ENCODE measurements at places on chromosomes 3 and 15.
A peak's percentile ranks its signal among the peaks of the same experiment; 100 is the strongest.

DNA sequence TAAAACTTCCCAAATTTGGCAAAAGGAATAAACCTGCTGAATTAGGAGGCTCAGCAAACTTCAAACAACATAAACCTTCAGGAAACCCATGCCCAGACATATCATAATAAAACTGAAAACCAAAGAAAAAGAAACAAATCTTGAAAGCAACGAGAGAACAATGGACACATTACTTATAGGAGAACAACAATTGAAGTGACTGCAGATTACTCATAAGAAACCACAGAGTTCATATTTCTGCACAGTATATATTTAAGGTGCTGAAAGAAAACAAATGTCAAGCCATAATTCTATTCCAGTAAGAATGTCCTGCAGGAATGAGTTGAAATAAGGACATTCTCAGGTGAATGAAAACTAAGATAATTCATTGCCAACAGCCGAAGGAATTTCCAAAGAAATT lies 80.8 kb upstream of the PROK2 start:
- DNase-seq = no peak

DNA sequence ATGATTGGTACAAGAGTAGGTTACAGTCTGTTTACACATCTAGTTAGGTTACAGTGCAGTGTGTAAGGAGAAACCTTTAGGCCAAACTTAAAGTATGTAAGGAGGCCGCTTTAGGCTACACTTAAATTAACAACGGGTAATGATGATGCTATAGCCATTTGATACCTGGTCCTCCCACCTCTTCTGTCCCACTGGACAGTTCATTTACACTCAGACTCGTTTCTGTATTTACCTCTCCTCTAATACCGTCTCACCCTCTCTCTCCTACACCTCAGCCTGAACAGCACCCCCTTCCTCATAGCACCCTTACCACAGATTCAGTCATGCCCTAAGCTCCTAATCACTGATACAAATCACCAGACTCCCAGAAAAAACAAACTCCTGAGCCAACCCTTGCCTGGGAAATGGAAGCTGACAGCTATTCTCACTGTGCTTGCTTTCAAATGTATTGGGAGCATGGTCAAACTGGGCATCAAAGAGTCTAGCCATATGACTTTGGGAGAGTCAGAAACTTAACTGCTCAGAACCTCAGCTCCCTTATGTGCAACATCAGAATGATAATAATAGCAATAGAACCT lies 241.3 kb upstream of the SETMAR start:
- DNase-seq = no peak

DNA sequence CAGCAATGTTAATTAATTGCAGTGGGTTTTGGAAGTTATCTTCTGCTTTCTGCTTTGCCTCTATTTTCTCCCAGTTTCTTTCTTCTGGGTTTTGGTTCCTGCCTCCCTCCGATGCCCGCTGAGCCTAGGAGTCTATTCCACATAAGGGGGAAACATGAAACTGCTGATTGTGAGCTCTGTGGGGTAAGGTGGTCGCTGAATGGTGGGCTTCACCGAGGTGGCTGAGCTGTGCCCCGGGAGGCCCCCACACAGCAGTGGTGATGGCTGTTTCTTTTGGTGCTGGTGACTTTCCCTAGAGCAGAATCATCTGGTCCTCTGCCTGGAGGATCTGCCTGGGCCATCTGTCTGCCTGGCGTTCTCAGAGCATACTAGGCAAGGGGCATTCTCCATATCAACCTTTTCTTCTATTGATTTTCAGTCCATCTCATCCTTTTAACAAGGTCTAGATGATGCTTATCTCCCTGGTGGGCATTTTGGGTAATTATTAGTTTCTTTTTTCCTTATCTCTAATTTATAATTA lies 68.8 kb upstream of the ATP2B2 start:
- DNase-seq = no peak

- DNase-seq = no peak
Measured at GRCh38 chr15:42165106-42165505, 8.7 kb upstream of the PLA2G4F start.

- DNase-seq = no peak
Measured at GRCh38 chr3:175185903-175186302, 326.8 kb downstream of the NAALADL2 start.

GRCh38 chr3:35422836-35423601 lies 216.3 kb upstream of the ARPP21 start:
- no peak for DNase-seq

DNA sequence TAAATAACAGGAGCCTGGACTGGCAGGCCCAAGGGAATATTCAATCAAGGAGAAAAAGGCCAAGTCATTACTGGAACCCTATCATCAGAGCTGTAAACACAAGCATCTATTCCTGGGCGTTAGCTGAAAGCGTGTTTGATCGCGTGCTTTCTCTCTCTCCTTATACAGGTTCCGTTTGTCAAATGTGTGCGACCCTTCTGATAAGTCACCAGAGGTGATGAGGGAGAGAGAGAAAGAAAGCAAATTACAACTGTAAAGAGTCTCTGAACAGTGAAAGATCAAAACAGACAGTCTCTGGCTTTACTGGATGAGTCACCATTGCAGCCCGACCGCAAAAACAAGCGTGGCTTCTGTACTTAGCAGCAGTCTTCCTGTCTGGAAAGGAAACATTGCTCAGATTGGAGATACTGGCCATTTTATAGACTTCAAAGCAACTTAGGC lies 39.5 kb upstream of the TPRG1 start:
- peak; percentile 61 for DNase-seq

GRCh38 chr15:82664021-82664420 lies 16.9 kb upstream of the CPEB1 start:
- DNase-seq = no peak

DNA sequence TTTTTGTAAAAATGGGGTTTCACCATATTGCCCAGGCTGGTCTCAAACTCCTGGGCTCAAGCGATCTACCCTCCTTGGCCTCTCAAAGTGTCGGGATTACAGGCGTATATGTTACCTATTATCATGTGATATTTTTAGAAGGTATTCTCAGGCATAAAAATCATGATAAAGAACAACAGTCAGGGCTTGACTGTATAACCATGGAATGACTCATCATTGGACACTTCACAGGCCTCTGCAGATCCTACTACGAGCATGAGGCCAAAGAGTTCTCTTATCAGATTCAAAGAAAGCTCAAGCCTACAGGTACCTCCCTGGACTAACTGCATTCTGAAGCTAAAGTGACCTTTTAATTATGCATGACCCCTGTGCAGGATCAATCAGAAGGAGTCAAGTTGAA lies 91.7 kb upstream of the PRICKLE2 start:
- DNase-seq = no peak

- no peak for DNase-seq
Measured at GRCh38 chr3:55189359-55189801, 261.5 kb upstream of the LRTM1 start.

- DNase-seq = no peak
Measured at GRCh38 chr3:71488391-71488809, 95.1 kb downstream of the FOXP1 start.

- DNase-seq = no peak
Measured at GRCh38 chr3:169659820-169660674, 3.5 kb downstream of the MECOM start.

DNA sequence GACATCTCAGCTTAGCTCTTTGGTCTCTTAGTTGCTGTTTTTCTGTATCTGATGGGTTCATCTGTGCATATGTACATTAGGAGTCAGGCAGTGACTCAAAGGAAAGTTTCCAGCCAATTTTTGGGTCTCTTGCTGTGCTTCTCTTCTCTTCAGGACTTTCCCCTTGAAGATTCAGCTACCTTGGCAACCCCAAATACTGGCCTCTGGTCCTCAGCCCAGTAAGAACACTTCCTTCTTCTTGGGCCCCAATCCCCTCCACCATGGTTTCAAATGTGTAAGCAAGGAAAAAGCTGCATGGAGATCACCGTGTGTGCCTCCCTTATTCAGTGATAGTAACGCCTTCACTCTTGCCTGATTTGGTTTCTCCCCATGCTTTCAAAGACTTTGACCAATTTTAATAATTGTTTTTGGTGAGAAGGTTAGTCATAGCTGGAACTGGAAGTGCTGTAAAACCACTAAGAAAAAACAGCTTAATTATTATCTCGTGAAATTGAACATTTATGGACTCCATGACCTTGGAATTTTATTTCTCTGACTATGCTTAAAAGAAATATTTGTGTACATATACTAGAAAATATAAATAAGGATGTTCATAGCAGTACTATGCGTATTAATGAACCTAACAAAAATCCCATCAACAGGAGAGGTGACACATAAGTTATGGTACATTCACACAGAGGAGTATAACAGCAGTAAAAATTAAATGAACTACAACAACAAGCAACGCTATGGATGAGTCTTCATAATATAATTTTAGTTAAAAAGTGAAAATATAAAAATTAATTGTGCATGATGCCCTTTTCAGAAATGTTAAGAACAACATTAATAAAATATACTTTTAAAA lies 125.3 kb upstream of the BCL6 start:
- no peak for DNase-seq

- DNase-seq = no peak
Measured at GRCh38 chr3:6753536-6753935, 107.4 kb upstream of the GRM7 start.

GRCh38 chr15:86161250-86161649 lies 81.6 kb downstream of the AGBL1 start:
- no peak for DNase-seq

- DNase-seq = no peak
Measured at GRCh38 chr3:186512570-186513302, 31.4 kb downstream of the CRYGS start.

DNA sequence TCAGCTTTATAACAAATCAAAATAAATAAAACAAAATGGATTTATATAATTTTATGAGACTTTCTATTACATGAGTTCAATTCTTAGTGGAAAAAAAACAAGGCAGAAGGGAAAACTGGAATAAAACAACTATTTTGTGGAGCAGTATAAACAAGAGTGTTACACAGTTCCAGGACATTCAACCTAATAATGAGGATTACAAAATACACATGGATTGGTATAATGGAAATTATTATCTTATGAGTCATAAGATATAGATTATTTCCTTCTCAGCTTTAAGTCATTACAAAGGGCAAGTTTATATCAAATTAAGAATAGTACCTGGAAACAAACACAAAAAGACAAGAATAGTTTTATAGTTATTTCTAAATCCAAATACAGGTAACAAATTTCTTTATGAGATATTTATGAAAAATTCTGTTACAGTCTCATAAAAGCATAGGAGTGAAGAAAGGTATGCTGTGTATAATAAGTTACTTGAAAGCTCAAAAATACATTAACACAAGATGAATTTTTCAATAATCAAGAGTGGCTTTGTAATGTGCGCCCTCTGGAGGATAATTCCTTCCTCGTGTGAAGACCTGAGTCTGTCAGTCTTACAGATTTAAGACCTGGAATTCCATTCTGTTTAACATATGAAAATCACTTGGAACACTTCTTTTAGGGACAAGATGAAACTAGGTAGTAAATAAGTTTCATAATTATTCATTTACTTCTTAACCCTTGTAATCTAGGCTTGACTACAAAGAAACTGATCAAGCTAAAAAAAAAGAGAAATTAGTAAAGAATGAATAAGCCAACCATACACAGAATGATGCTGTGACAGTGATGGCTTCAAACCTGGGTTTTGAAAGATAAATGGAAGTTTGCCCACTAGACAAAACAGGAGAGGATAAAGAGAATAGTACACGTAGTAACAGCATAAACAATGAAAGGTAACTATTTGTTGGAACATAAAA lies 9.5 kb downstream of the COPS2 start:
- DNase-seq = peak; percentile 9

DNA sequence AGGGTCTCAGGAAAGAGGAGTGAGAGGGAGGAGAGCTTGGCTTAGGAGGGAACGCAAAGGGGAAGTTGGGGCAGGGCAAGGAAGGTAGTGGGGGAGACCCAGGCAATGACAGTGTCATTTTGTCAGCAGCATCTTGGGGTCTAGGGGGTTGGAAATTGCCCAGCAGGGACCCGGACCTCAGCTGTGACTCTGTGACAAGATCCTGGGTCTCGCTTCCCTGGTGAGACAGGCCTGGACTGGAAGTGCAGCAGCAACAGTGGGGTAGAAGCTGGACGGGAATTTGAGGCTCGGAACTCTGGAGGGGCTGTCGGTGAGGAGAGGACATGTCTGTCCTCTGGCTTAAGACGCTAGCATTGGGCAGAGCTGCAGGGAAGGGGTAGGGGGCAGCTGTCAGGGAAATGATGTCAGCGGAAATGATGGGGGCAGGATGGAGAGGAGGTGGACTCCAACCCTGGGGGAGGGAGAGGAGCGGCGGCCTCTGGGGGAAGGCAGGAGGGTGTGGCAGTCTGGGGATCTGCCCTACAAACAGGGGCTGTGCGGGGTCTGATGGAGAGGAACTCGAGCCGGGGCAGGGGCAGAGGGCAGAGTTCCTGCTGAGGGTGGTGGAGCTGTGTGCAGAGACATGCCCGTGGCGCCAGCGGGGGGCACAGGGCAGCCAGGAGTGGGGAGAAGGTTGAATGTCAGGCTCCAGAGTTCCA lies 12.3 kb downstream of the ANPEP start:
- DNase-seq = no peak

GRCh38 chr3:150825916-150826377 lies 63.0 kb upstream of the SIAH2 start:
- no peak for DNase-seq

DNA sequence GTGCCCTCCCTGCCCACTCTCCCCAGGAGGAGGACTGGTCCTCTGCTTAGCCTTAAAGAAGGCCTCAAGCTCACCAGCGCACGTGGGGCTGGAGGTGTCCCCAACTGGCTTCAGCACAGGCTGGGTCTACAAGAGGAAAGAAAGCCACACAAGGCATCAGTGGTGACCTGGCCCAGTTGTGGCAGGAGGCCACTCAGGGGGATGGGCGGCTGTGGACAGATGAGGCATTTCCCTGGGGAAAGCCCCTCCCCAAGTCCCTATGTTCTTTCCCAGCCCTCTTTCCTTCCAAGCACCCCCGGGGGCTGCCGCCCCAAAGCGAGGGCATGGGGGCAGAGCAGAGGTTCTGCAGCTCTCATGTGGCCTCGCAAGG lies 155.2 kb upstream of the TLE3 start:
- no peak for DNase-seq

DNA sequence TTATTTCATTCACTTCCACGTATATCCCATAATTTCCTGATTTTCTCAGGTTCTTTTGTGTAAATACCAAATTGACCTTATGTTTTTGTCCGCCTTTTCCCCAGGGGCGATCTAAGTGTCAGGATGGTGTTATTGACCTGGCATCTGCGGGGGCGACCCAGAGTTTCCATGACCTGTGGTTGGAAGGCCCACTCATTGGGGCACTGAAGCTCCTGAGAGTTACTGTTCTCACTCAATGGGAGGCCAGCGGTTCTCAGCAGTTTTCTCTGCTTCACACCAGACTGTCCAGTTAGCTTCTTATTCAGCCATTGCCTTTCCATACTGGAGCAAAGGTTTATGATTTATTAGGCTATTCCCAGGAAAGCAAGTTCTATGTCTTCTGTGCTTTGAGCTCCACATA lies 53.3 kb downstream of the B3GALNT1 start:
- DNase-seq = no peak

- no peak for DNase-seq
Measured at GRCh38 chr15:26070095-26070532, 207.0 kb upstream of the ATP10A start.

GRCh38 chr15:88118741-88119140 lies 137.8 kb downstream of the NTRK3 start:
- DNase-seq = no peak

GRCh38 chr3:81743096-81744025 lies 18.1 kb downstream of the GBE1 start:
- no peak for DNase-seq

- no peak for DNase-seq
Measured at GRCh38 chr15:98923171-98923570, 84.4 kb downstream of the PGPEP1L start.

- DNase-seq = no peak
Measured at GRCh38 chr15:83320844-83321243, 36.4 kb upstream of the BNC1 start.
